Tibial nerve (tissue), 4 donors: ENCODE measurements at places on chromosomes 5 and 9. TPM values are rescaled to one million over a fixed set of nuclear protein-coding genes. Genes with fewer than 3 reads are reported as not detected.

GRCh38 chr5:92678640-92679039, 902.4 kb downstream of the NR2F1-AS1 start:
- DNase-seq: no peak

GRCh38 chr9:85331626-85332025, 410.1 kb downstream of the AGTPBP1 start:
- no peak for DNase-seq

DNA sequence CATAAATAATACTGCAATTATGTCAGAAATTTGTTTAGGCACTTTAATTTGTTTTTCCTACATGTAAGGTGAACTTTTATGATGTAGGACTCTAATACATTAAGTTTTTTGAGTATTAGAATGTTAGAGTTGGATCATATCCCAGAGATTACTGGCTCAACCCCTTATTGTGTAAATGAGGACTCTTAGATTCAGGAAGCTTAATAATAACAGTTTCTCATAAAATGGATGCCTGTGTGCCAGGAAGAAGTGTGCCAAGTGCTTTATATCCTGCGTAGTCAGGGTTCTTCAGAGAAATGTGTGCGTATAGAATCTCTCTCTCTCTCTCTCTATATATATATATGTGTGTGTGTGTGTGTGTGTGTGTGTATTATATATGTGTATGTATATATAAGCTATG, 388.5 kb downstream of the CAAP1 start:
- DNase-seq: no peak

DNA sequence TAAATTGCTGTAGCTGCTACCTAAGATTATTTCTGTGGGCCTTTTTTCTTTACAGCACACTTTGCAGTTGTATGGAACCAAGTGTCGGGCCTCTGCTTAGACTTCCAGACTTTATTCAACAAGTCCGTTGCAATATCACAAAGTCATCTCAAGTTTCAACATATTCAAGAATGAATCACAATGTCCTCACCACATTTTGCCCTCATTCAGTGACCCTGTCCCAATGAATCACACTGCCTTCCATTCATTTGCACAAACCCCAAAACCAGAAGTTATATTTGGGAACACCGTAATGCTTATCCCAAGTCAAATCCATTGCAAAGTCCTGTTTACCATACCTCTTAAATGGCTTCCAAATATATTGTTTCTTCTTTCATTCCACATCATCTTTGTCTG, 439.6 kb downstream of the CSNK1G3 start:
- no peak for DNase-seq

DNA sequence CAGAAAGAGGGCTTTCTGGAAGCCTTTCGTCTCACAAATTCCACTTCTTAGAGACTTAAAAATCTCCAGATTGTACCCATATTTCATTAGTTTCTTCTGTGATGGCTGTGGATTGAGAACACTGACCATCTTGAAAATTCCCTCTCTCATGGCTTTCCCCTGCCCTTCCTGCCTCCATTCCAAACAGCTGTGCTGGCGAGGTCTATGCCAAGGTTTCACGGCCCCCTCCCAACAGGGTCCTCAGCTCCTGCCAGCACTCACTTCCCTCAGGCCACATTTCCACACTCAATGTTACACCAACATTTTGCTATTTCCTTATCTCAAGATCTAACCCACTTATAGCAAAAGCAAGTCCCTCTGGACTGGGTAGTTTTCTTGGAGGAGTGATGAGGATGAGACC, 40.3 kb upstream of the EQTN start:
- DNase-seq: no peak

- DNase-seq: no peak
These were observed 544.1 kb downstream of the RAB3C start for GRCh38 chr5:59126708-59127573.

GRCh38 chr5:74993743-74994142, 58.6 kb downstream of the GCNT4 start:
- DNase-seq: no peak

DNA sequence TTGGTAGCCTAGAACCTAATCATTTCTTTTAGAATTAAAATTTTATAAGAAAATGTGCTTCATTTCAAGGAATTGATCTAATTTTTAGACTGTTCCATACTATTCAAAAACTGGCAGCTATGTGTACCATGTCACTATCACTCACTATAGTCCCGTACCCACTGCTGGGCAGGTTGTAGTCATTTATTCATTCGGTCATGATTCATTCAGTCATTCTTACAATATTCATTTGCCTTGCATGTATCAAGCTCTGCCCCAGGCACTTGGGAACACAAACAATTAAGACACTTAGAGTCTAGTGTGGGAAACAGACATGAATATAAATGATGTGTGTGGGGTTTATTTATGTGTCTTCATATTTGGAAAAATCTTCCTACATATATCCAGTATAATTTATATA, 26.4 kb downstream of the TDRD7 start:
- no peak for DNase-seq

DNA sequence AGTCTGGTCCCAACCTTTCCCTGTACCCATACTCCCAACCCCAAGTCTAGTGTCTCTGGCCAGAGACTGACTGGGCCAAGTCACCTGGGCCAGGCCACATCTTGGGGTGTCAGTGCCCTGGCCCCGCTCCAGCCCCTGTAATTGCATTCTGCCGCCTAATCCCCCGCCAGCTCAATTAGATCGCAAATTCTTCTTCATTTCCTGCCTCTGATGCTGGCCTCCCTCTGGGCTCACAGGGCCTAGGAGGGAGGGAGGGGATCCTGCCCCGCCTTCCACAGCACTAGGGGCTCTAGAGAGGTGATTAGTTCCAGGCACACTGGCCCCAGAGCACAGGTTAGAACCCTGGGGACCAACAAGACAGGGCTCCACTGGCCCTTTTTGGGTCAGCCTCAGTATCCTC, 5.5 kb downstream of the CXXC5 start:
- no peak for DNase-seq

GRCh38 chr9:87909310-87910041, 8.3 kb upstream of the SPATA31C1 start:
- DNase-seq: no peak

DCAF10 gene
- 23.7 TPM for total RNA-seq

- DNase-seq: no peak
These were observed 30.4 kb downstream of the GABBR2 start for GRCh38 chr9:98678244-98678842.

DNA sequence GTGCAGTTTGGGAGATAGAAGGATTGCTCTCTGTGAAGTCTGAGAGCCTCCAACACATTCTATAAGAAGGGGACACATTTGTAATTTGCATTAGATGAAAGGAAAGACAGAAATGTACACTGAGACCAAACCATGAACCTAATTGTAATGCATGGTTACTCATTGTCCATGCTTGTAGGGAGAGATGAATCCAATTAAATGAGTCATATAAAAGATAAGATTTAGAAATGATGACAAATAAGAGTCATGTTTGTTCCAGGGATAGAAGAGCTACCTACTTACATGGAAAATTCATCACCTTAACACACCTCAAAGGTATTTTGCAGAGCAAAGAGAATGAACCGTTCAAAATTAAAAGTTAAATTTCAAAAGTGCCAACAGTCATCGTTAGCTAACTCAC, 85.1 kb downstream of the FBXL7 start:
- no peak for DNase-seq

GRCh38 chr5:154967421-154968024, 26.6 kb downstream of the MRPL22 start:
- DNase-seq: no peak

RANBP17 gene
- 17.5 TPM for total RNA-seq

SNCB gene
- total RNA-seq: not detected

GRCh38 chr5:139023286-139023685, 148.2 kb upstream of the LRRTM2 start:
- no peak for DNase-seq

DNA sequence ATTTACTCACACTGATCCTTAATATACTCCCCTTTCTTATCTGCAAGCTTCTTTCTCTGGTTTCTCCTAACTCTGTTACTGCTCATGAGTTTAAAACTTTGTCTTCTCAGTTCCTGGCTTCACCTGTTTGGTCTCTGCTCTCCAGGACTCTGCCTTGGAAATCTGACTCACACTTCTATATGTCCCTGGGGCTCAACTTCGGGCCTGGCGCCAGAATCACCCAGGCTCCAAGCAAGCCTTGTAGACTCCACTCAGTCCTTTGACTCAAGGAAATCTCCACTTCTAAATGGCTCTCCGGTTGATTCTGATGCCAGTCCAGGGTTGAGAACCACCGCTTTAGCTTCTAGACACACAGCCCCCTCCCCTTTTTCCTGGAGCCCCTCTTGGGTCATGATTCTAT, 57.8 kb downstream of the TMC1 start:
- no peak for DNase-seq

- no peak for DNase-seq
These were observed 395.7 kb upstream of the ZNF462 start for GRCh38 chr9:106467113-106467864.

GRCh38 chr9:80954521-80954920, 734.8 kb downstream of the TLE1 start:
- DNase-seq: no peak

DNA sequence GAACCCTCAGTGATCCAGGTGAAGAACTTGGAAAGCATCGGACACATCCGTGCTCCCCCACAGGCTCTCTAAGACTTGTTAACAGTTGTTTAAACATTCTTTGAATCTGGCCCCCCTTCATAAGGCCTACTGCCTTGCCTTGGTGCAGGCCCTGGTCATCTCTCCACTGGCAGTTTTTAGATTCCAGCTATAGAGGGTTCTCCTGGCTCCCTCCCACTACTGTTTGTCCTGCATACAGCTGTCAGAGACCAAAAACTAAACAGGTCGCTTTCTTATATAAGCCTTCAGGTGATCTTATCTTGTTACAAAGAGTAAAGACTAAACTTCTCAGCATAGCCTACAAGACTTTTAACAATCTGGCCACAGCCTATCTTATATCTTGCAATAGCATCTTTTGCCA, 32.3 kb downstream of the NRG2 start:
- no peak for DNase-seq

MARCOL gene
- total RNA-seq: not detected

PHYHD1 gene
- total RNA-seq: 55.3 TPM

- no peak for DNase-seq
These were observed 880 bp downstream of the ARID3C start for GRCh38 chr9:34627716-34628655.

DNA sequence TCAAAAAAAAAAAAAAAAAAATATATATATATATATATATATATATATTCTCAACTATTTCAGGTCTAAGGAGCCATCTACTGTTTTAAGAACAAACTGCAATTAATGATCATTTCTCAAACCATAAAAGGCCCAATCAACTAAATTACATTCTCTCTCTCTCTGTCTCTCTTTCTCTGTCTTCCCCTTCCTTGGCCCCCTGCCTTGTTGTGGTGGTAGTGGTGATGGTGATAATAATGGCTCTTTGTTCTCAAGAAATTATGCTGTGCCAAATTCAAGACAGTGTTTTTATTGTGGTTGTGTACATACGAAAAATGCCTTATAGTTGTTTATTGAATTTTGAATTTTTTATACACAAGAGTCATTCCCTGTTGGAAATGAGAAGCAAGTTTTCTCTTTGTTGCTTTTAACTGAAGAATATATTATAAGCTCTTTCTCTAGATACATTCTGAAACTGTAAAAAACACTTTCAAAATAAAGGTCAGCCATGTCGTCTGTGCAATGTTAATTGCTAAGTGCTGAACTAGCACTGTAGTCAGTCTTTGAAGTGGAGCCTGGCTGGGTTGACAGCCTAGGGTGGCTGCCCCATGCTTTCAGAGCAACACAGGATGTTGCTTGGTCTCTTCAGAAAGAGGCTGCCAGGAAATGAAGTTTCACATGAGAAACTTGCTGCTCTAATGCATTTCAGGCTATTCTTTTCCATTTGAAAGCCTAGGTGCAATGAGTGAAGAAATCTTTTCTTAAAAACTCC, 96.0 kb downstream of the HINT1 start:
- DNase-seq: no peak

HAUS6 gene
- 37.1 TPM for total RNA-seq

INSL4 gene
- not detected for total RNA-seq

GRCh38 chr5:151724360-151724759, 34.1 kb downstream of the ATOX1 start:
- DNase-seq: no peak

TMEM252 gene
- total RNA-seq: not detected

GRCh38 chr9:137276473-137277328, 825 bp upstream of the TOR4A start:
- DNase-seq: peak; percentile 49

DNA sequence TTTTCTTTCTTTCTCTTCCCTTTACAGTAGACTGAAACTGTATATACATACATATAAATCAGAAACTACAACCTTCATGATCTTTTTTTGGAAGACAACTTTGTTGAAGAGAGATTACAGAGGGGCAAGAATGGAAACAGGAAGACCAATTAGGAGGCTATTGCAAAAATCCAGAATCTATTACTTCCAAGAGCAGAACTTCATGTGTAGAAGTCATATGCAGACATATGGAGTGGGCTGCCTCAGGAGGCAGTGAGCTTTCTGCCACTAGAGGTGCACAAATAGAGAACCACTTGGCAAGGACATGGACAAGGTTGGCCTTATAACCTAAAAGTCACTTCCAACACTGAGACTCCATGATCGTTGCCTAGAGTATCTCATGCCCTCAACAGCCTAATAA, 157.8 kb upstream of the NR4A3 start:
- DNase-seq: no peak

GRCh38 chr5:83563631-83564030, 92.1 kb downstream of the VCAN start:
- no peak for DNase-seq

DAB2 gene
- 105 TPM for total RNA-seq

C7 gene
- total RNA-seq: 87.0 TPM

TLX3 gene
- not detected for total RNA-seq

IRX2 gene
- not detected for total RNA-seq

DNA sequence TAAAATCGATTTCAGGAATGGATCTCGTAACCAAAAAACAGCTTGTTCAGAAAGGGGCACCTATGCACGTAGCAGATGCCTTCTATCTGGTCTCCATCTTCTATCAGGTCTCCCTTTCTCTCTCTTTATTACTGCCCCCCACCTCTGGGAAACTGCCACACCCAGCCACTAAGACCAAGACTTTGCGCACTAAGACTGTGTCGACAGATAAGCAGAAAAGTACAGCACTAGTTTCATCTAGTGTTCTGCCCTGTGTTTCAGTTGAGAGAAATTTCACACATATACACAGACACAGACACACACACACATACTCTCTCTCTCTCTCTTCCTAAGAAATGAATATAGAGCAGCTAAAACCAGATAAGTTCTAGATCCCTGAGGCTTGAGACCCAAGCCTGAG, 210.1 kb upstream of the MAP3K1 start:
- DNase-seq: no peak

DNA sequence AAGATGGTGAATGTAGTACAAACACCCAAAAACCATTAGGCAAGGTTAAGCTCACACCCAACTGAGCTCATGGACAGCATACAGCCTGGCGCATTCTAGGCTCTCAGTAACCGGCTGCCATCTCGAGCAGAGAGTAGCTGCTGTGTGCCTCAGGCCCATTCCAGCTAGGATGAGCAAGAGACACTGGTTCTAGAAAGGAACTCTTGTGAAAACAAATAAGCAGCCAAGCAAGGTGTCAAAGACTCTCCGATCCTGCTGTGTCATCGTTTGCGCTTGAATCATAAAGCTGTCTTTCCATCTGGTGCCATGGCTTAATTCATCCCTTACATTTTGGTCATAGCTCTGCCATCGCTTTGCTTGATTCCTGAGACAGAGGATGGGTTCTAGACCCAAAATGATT, 135.4 kb upstream of the MSX2 start:
- no peak for DNase-seq
